Activated CD8-positive, alpha-beta memory T cell treated with anti-CD3 and anti-CD28 coated beads for 1 hour (primary cell): ENCODE measurements at places on chromosomes 7 and 10.

DNA sequence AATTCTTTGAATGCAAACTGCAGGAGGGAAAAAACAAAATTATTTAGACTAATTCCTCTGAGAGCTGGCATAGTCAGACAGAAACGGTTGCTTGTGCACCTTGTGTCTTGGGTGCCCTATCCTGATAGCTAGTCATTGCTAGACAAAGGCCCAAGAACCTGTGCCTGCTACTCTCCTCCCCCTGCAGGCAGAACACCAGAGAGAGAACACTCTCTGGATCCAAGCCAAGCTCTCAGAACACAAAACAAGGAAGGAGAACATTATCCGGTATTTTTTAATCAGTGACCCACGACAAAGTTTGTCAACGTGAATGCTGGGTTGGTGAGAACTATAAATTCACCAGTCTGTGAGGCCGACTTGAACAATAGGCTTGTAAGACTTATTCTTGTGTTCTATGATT lies 18.8 kb upstream of the PPP1R9A start:
- no peak for DNase-seq

GRCh38 chr7:132815696-132816311 lies 239.5 kb upstream of the PLXNA4 start:
- DNase-seq = no peak

GRCh38 chr10:104376784-104377300 lies 23.2 kb downstream of the CFAP58 start:
- no peak for DNase-seq

DNA sequence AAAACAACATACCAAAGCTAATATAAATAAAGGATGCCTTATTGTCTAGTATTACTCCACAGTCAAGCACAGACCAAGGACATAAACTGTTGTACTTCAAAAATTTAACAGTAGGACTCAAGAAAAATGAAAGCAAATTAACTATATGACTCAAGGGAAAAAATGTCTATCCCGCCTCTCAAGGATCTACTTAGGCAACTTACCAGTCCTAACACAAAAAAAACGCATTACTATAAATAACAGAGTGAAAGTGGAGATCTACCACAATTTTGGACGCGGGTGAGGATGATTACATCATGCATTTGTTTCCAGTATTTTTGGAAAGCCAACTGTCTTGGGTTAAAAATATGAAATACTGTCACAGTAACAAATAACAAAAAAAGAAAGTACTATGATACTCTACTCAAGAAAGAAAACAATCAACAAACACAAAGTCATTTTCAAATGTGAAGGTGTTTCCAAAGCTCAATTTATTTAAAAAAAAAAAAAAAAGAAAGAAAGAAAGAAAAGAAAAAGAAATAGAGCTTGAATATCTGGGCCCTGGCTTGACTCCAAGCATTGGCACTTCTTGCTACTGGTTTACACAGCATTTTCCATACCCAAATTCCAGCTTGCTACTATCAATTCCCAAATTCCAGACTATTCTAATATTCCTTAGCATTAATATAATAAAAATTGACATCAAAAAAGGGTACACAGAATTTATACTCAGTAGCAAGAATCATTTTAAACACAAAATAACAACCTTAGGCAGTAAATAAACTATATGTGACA lies 99.4 kb downstream of the RSU1 start:
- DNase-seq = no peak
